ENCODE measurements at places on chromosomes 2 and 18.

- no peak for DNase-seq
Measured at GRCh38 chr2:9780368-9781130, 62.7 kb upstream of the TAF1B start.

- DNase-seq, result no peak
Measured at GRCh38 chr18:27856820-27857219, 320.1 kb downstream of the CDH2 start.

DNA sequence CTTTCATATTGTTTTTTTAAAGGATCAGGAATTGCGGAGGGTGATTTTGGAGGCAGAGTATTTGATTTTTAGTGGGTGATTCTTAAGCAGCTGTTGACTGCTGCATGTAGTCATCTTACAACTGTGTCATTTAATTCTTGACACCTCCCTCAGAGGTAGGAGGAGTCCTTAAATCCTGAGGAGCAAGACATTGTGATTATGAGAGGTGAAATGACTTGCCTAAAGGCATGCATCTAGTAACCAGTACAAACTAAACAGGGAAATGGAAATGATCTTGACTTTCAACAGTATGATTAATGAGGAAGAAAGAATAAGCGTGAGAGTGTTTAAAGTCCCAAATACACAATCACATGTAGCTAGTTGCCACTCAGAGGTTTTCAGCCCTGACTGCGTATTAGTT is 440.7 kb downstream of the THSD7B start:
- DNase-seq, result no peak

- no peak for DNase-seq
Measured at GRCh38 chr2:172734711-172735581, 699 bp upstream of the RAPGEF4 start.

GRCh38 chr2:109458512-109458911 is 155.3 kb downstream of the SEPTIN10 start:
- no peak for DNase-seq

- DNase-seq, result no peak
Measured at GRCh38 chr2:21276163-21276562, 152.4 kb downstream of the TDRD15 start.

GRCh38 chr2:85131116-85131515 is 2.1 kb upstream of the TCF7L1 start:
- DNase-seq, result no peak

- DNase-seq, result no peak
Measured at GRCh38 chr2:58427572-58428095, 186.5 kb upstream of the FANCL start.

GRCh38 chr2:176544557-176544956 is 275.3 kb downstream of the MTX2 start:
- DNase-seq, result no peak

DNA sequence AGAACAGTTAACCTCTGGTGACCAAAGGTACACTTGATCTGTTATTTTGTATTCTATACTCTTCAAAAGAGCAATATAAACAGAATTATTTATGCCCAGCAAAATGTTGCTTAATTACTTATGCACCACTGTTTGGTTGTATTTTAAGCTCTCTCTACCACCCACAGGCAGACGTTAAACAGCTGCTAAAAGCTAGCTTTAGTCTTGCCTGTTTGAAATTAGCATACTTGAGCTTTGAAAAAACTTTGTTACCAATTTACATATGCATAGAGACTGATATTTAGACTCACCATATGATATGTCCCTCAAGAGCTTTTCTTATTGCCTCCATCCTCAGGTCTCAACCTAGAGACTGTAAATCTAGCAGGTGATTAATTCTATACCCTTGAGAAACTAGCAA is 426.9 kb downstream of the NR4A2 start:
- no peak for DNase-seq

- DNase-seq, result peak; percentile 24
Measured at GRCh38 chr2:213246497-213247281, 37.6 kb upstream of the SPAG16 start.

- DNase-seq, result no peak
Measured at GRCh38 chr18:79121746-79122474, 52.7 kb downstream of the ATP9B start.

DNA sequence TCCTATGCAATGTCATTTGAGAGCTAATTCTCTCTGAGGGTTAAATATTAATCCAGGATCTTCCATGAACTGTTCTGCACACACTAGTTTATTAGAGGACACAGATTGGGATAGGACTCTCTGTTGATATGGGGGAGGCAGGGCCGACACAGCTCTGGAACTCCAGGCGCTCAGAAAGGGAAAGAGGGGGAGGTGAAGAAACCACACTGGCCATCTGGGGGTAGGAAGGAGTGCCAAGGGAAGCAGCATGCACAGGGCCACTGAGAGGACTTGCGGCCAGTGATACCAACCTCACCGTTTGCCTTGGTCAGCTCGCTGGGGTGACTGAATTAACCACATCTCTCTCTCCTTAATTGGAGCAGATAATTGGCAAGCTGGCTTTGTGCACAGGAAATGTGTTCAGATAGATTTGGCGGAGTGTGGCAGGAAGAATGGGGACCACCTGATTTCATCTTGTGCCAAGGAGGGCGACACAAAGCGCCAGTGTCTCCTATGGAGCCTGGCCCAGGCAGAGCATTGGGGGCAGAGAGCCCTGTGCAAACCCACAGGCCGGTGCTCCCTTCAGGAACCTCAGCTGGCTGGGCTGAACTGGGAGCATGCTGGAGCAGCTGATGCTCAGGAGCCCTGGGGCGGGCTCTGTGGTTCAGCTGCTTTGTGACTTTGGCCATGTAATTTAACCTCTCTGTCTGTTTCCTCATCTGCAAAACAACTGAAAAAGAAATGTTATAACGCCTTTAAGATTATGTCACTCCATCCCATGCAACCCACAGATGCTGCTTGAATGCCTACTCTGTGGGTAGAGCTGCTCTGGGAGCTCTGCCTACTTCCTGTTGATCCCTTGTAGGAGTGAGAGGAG is 114.7 kb upstream of the STON1 start:
- DNase-seq, result no peak

DNA sequence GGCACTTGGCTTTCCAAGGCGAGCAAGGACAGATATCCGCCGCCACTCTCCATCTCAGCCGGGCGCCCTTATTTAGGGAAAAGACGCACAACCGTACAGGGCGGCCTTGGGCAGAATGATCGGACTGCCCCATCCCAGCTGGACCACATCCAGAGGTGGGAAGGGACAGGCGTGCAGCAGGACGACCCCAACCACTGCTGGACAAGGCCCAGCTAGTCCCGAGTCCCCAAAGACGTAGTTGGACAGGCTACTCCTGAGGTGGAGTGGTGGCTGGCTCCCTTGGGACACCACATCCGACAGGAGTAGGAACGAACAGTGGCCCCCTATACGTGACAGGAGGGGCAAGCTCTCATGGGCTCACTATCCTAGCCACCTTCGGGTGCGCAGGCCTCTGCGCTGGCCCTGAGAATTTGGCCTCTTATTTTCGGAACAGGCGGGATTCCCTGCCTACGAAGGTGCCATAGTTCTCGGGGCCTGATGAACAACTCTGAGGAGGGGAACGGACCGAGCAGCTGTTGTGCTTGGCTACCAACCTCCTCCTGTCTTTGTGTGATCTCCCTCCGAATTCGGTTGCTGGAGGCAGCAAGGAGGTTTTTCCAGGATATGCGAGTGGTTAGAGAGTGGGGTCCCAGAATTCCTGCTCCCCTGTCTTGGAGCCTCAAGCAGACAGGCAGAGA is 2.3 kb downstream of the FEV start:
- no peak for DNase-seq

DNA sequence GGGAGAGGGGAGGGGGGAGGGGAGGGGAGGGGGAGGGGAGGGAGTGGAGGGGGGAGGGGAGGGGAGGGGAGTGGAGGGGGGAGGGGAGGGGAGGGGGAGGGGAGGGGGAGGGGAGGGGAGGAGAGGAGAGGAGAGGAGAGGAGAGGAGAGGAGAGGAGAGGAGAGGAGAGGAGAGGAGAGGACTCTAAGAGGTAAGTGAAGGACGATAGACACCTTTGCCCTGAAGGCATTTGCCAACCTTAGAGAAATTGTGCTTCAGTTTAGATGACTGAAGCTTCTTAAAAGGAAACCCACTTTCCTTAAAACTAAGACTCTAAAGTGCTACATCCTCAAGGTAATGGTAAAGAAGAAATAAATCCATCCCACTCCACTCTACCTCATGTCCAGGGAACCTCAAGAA is 19.2 kb downstream of the GPR75 start:
- DNase-seq, result no peak

DNA sequence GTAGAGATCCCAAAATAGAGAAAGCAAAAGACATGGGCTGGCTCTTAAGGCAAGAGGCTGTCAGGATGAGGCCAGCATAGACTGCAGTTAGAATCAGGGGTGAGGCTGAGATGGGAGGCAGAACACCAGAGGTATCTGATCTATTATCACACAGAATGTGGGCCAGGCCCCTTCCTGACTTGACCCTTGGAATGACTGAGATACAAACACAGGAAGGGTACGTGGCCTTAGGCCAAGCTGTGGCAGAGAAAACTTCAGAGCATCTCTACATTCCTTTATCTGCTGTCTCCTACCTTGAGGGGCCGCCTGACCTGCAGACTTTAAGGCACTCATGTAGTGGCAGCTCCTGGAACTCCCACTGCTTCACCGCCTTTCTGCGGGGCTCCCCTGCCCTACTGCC is 28.4 kb downstream of the TMEM17 start:
- DNase-seq, result no peak

DNA sequence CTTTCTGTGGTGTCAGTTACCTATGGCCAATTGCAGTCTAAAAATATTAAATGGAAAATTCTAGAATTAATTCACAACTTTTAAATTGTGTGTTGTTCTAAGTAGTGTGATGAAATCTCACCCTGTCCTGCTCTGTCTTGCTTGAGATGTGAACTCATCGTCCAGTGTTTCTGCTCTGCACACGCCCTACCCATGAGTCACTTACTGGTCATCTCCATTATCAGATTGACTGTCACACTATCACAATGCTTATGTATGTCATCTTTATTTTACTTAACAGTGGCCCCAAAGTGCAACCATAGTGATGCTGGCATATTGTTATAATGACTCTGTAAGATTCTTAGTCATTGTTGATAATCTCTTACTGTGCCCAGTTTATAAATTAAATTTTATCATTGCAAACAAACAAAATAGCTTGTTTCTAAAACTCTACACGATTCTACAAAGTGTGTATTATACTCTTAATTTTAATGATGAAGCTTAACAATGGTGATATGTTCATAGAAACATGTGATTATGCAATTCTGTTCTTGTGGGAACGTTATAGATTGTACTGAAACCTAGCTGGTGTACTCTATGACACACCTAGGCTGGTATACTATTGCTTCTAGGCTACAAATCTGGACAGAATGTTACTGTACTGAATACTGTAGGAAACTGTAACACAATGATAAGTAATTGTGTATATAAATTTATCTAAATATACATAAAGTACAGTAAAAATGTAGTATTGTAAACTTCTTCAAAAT is 1086.8 kb upstream of the PIK3C3 start:
- DNase-seq, result no peak

DNA sequence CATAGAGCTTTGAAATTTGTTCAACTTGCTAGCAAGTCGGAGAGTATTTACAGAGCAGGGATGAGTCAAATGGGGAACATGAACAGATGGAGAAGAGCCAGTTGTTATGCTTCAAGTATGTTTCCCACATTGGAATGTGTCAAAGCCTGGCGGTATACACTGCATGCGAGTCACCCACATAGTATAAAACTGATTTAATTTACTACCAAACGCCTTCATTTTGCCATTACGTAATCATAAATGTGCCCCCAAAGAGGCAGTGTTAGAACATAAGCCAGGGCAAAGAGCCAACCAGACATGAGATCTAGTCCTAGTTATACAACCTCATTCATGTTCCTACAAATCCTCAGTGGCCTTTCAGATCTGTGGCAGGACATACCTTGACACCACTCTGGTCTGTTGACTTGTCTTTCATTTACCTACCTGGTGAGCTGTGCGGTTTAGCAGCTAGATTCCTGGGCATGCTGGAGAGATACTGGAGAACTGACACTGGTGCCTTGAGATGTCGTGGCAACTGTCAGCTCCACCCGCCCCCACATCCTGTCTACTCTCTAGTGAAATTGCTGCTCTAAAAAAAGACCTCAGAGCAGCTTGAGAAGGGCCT is 21.7 kb upstream of the NRP2 start:
- no peak for DNase-seq

DNA sequence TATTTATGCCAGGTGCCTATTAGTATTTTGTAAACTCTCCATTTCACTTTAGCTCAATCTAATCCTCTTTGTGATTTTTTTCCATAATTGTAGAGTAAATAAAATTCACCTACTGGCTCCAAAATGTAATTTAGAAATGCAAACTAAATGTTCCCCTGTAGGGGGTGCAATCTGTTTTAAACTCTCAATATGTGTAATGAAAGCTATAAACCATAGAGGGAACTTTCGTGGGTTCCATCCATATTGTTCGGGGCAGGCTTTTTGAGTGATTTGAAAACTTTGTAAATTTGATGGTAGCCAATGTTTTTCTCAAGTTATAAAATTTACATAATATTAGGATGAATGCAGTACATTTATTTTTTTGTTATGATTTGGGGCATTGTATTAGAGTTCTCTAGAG is 49.4 kb downstream of the TSPYL6 start:
- DNase-seq, result no peak

- no peak for DNase-seq
Measured at GRCh38 chr2:183093857-183094657, 15.5 kb downstream of the DUSP19 start.

- DNase-seq, result no peak
Measured at GRCh38 chr18:68438983-68439382, 275.9 kb downstream of the TMX3 start.

GRCh38 chr2:234438305-234438977 is 58.4 kb downstream of the ARL4C start:
- DNase-seq, result no peak

DNA sequence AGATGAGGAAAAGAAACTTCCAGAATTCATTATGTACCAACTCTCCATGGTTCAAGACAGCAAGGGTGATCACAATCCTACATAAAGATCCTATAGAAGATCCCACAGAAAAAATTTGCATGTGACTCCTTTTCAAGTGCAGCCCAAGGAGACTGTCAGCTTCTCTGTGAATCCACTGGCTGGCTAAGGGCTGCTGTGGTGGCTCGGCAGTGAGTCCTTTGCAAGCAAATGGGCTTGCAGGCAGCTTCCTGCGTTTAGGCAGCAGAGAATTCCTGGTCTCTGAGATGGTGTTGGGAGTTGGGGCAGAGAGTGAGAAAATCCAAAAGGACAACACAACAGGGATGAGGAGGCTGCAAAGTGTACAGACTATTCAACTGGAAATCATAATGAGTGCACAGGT is 43.4 kb downstream of the NABP1 start:
- no peak for DNase-seq

GRCh38 chr2:239828192-239828972 is 196.8 kb downstream of the NDUFA10 start:
- no peak for DNase-seq

DNA sequence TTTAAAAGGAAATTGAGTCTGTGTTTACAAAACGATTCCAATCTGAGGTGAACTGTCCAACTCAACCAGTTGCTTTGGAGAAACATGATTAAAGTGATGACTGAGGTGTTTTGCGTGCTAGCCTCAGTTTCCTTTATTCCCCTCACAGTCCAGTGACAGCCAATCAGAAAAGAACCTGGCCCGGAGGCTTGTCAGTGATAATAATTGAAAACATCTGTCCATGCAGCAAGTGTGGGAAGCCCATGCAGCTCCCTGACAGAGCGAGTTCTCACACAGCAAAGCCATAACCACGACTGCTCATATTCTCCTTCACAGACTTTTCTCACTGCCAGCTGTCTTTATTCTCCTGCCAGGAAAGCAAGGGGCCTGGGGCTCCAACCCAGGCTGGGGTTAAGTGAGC is 613.4 kb downstream of the ARHGAP15 start:
- DNase-seq, result no peak

GRCh38 chr2:118738524-118739308 is 108.7 kb downstream of the EN1 start:
- no peak for DNase-seq

GRCh38 chr18:48954886-48955819 is 4.4 kb upstream of the SMAD7 start:
- no peak for DNase-seq

Measured in stimulated activated CD8-positive, alpha-beta memory T cell treated with anti-CD3 and anti-CD28 coated beads, Interleukin-4, amount 100 ng/mL, for 4 hours (primary cell).